ENCODE measurements at places on chromosomes 2 and 18. TPM values are rescaled to one million over a fixed set of nuclear protein-coding genes. Genes with fewer than 3 reads are reported as not detected.
A peak's percentile ranks its signal among the peaks of the same experiment; 100 is the strongest.

GRCh38 chr18:55753643-55754263 is 165.8 kb upstream of the TCF4 start:
- no peaks in the 10 kb centered on the region for H3K36me3 ChIP-seq
- H3K27me3 ChIP-seq: no peaks in the 10 kb centered on the region
- H3K27ac ChIP-seq: no peak overlapping the region

The NETO1 gene
- total RNA-seq: not detected

The ACMSD gene
- total RNA-seq: not detected

DNA sequence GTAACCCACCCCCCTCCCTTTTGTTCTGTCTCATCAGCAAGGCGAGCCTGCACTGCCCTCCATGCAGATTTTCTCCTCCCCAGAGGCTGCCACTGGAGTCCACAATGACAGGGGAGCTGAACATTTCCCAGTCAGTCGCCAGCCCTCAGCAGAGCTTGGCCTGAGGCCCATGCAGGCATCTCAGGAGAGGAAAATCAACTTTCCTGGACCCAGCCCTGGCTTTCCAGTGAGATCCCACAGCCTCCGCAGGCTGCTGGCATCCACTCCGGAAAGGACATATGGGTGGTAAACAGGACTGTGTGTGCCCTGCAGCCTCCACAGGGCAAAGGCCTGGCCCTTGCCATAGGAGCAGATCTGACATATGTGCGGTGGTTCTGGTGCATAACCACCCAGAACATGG is 253.8 kb downstream of the TNS1 start:
- no peaks in the 10 kb centered on the region for H3K36me3 ChIP-seq
- no peaks in the 10 kb centered on the region for H3K27me3 ChIP-seq
- no peak overlapping the region for H3K27ac ChIP-seq
- DNase-seq: no peak

The SLC9A4 gene
- 0.08 TPM for total RNA-seq

DNA sequence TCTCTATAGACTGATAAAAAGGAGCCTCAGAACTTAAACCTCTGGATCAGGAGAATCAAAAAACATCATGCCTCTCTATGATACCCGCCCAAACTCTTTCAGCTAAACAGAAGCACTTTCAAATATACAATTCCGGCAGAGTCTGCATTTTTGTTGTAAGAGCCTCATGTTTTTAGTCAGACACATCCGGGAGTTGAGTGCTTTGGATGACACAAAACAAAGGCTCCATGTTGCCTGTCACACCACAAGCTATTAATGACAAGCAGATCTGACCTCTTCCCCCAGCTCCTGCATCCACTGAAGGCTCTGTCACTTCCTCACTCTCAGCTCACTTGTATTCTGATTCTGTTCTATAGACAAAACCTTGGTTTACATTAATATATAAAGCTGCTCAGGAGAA is 33.2 kb downstream of the SLC38A11 start:
- no peak overlapping the region for H3K27ac ChIP-seq
- no peak overlapping the region for H3K4me3 ChIP-seq
- H3K36me3 ChIP-seq: no peaks in the 10 kb centered on the region

DNA sequence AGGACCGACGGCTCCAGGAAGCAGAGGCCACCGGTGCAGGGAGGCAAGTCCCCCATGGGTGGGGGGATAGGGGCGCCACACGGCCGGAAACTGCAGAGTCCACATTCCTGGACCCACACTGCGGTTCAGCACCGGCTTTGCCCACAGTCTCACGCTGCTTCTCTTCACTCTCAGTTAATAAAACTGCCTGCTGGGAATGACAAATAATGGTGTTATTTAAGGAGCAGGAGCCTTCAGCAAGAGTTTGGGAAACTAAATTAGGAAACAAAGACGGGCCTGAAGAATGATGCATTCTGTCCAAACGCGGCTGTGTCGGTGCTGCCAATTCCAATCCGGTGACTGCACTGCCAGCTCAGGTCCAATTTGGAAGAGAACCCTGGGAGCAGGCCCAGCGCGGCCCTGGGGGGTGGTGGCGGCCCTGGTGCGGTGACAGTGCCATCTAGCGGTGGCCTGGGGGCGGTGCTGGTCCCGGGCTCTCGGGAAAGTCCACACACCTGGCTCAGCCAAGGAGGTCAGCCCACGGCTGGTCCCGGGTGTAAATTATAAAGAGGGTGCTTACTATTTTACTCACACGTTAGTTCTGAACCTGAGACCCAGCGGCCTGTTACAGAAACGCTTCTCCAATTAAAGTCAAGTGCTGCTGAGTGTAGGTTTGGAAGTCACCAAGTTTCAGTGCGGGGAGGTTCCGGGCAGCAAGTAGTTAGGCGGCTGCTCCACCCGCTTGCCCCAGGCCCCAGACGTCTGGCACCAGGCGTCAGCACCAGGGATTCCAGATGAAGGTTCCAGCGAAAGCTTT is 73.1 kb upstream of the PXDN start:
- no peak overlapping the region for H3K4me3 ChIP-seq
- peaks cover 9% of the 10 kb centered on the region for H3K4me1 ChIP-seq
- DNase-seq: peak; percentile 90
- peak overlapping the region; percentile 84 for H3K27ac ChIP-seq
- H3K36me3 ChIP-seq: no peaks in the 10 kb centered on the region

GRCh38 chr2:201642086-201642578 is 1.2 kb downstream of the TMEM237 start:
- H3K36me3 ChIP-seq: peaks cover 23% of the 10 kb centered on the region
- DNase-seq: no peak
- peaks cover 14% of the 10 kb centered on the region for H3K4me1 ChIP-seq
- H3K4me3 ChIP-seq: peak overlapping the region; percentile 93

GRCh38 chr18:75438891-75439290 is 11.4 kb upstream of the SMIM21 start:
- no peaks in the 10 kb centered on the region for H3K4me1 ChIP-seq
- no peak for DNase-seq
- H3K4me3 ChIP-seq: no peak overlapping the region
- H3K27ac ChIP-seq: no peak overlapping the region

DNA sequence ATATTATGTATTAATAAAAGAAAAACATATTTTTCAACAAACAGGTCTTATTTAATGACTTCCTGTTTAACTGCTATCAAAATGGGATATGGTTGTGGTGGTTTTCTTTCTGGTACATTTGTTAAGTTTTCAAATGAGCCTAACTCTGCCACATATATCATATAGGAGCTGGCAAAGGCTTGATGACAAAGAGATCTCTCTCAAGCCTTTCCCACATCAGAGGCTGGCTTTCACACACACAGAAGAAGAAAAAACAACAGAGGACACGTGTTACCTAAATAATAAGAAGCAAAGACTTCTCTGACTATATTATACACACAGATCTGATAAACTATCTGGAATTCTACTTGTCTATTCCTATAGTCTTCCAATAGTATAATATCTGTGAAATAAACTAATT is 46.1 kb downstream of the CFAP36 start:
- H3K36me3 ChIP-seq: peaks cover 3% of the 10 kb centered on the region
- no peak for DNase-seq
- no peaks in the 10 kb centered on the region for H3K4me1 ChIP-seq
- no peak overlapping the region for H3K4me3 ChIP-seq
- H3K27ac ChIP-seq: no peak overlapping the region

DNA sequence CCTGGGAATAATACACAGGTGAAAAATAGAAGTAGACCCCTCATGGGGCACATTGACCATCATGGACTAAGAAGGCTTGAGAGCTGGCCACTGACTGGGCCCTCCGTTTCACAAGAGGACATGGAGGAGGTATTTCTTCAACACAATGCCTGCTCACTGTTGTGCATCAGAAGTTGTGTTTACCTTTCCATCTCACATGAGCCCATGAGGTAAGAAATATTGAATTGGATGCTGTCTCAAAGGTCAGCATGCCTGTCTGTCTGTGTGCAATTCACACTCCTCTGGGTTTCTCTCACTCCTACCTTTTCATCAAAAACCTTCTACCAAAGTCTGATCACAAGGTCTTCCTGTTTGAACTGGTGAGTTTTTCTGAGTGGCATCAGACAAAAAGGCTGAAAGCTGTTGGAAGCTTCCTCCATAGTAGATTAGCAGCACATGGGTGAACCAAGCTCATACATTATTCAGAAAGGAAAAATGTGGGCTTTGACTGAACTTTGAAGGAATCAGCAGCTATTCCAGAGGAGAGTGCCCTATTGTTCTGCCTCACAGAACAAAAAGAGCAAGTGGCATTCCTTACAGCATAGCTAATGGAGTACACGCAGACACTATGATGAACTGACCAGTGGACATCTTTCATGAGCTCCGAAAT is 143.2 kb upstream of the RND3 start:
- H3K4me3 ChIP-seq: no peak overlapping the region
- no peaks in the 10 kb centered on the region for H3K36me3 ChIP-seq
- H3K4me1 ChIP-seq: no peaks in the 10 kb centered on the region
- DNase-seq: no peak
- H3K27me3 ChIP-seq: no peaks in the 10 kb centered on the region
- no peak overlapping the region for H3K27ac ChIP-seq

- no peaks in the 10 kb centered on the region for H3K4me1 ChIP-seq
- H3K4me3 ChIP-seq: no peak overlapping the region
- H3K27ac ChIP-seq: no peak overlapping the region
- no peak for DNase-seq
- H3K27me3 ChIP-seq: no peaks in the 10 kb centered on the region
- no peaks in the 10 kb centered on the region for H3K36me3 ChIP-seq
Observed at GRCh38 chr2:128742467-128742866, 423.8 kb upstream of the HS6ST1 start.

The OSBPL6 gene
- 29.8 TPM for total RNA-seq

DNA sequence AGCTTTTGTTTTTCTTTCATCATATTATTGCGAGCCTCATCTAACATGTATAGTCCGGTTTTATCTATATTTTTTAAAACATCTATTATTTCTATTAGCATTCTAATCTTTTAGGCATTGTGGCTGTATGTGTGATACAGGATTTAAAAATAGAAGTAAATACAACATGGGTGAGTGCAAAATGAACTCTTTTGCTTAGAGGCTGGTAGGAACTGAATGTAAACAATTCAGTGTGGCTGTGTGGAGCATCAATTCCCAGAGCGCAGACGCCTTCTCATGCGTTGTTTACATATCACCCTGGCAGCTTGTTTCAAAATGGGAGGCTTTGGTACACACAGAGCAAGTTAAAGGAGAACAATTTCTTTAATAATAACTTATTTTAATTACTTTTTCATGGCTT is 836 bp downstream of the DTNA start:
- no peaks in the 10 kb centered on the region for H3K27me3 ChIP-seq
- peak overlapping the region; percentile 53 for H3K4me3 ChIP-seq
- no peak for DNase-seq
- H3K27ac ChIP-seq: peak overlapping the region; percentile 73
- H3K4me1 ChIP-seq: peaks cover 50% of the 10 kb centered on the region

- no peak for DNase-seq
- H3K4me1 ChIP-seq: no peaks in the 10 kb centered on the region
- H3K36me3 ChIP-seq: no peaks in the 10 kb centered on the region
- H3K4me3 ChIP-seq: no peak overlapping the region
Observed at GRCh38 chr18:42548493-42548892, 567.0 kb downstream of the RIT2 start.

GRCh38 chr2:219769090-219769910 is 141.9 kb downstream of the SLC4A3 start:
- H3K27me3 ChIP-seq: no peaks in the 10 kb centered on the region
- H3K4me1 ChIP-seq: peaks cover 9% of the 10 kb centered on the region
- H3K4me3 ChIP-seq: peak overlapping the region; percentile 15
- no peaks in the 10 kb centered on the region for H3K36me3 ChIP-seq
- peak overlapping the region; percentile 66 for H3K27ac ChIP-seq
- DNase-seq: peak; percentile 77

DNA sequence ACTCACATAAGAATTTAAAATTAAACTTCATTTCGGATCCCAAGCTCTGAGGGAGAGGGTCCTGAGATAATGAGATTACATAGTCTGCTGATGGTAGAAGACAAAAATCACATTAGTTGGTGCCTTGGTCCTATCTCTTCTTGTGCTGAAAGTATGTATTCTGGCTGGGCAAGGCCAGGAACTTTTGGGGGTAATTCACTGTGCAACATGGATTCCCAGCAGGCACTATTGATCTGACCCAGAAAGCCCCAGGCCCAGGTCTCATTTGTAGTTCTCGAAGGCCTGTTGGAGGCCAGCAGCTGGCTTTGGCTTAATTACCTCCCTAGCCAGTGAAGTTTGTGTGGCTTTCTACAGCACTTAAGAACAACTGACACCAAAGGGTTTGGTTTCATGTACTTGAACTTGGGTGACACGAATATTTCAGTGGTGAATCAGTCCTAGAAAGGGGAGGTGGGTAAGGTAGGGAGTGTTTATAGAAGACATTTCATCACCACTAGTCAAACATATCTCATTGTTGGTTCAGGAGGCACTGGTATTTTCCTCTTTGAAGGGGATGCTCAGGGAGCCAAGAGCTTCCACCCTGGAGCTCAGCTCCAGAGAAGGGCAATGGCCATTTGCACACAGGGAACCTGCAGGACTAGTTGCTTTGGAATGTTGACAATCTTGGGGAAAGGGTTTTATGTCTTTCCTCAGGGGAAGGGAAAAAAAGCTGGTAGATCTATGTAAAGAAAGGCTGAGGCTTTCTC is 217.8 kb downstream of the OSR1 start:
- DNase-seq: no peak
- H3K4me1 ChIP-seq: no peaks in the 10 kb centered on the region
- no peaks in the 10 kb centered on the region for H3K36me3 ChIP-seq
- no peak overlapping the region for H3K4me3 ChIP-seq

DNA sequence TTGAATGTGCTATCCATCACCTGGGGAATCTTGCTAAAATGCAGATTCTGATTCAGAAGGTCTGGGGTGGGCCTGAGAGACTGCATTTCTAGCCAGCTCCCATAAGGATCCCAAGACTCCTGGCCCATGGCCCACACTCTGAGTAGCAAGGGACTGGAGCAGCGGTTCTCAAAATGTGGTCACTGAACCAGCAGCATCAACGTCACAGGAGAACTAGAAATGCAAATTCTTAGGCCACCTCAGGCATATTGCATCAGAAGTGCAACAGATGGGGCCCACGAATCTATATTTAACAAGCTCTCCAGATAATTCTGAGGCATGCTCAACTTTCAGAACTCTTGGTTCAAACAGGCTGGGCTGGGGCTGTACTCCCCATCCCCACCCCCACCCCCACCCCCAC is 74.6 kb downstream of the DHRS9 start:
- no peaks in the 10 kb centered on the region for H3K27me3 ChIP-seq
- H3K36me3 ChIP-seq: no peaks in the 10 kb centered on the region
- no peak overlapping the region for H3K4me3 ChIP-seq
